ENCODE measurements at places on chromosomes 2 and 18. TPM values are rescaled to one million over a fixed set of nuclear protein-coding genes. Genes with fewer than 3 reads are reported as not detected.

DNA sequence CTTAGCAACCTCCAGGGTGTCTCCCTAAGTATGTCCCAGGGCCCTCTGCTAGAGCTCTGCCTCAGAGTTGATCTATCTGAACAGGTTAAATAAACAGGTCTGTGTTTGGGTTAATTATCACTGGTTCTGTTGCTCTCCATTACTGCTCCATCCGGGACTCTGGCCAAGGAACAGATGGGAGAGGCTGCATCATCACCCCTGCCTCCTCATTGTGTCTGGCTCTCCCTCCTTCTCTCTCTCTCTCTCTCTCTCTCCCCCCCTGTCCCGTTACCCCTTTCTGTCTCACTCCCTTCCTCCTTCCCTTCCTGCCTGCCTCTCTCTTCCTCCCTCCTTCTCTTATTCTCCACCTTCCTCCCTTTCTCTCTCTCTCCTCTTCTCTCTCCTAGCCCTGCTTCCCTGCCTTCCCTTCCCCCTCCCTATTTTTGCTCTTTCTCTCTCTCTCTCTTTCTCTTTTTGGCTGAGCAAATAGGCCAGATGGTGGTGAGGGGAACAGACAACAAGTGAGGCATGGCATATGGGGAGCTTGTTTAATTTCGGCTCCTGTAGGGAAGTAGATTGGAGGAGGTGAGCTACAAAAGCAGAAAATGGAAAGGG lies 62.1 kb downstream of the SETBP1 start:
- H3K36me3 ChIP-seq: peaks cover 2% of the 10 kb centered on the region
- DNase-seq: no peak
- H3K4me1 ChIP-seq: peaks cover 4% of the 10 kb centered on the region

DNA sequence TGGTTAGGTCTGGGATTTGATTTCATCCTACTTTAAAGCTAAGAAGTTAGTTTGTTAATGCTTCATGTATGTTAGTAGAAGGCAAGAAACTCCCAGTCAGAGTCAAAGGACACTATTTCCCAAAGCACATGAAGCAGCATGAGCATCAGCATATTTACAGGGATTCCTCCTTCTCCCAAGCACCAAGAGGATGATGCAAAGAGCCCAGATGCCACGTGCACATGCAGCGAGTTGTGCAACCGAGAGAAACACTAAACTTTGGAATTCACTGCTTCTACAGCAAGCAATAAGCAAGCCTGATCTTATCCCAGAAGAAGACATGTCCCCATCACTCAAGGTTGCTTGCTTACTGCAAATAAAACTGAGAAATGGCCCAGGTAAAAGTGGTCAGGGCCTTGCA lies 32.5 kb downstream of the CPO start:
- H3K36me3 ChIP-seq: no peaks in the 10 kb centered on the region
- H3K4me3 ChIP-seq: no peak overlapping the region
- no peak overlapping the region for H3K27ac ChIP-seq
- H3K27me3 ChIP-seq: no peaks in the 10 kb centered on the region
- no peaks in the 10 kb centered on the region for H3K4me1 ChIP-seq
- DNase-seq: no peak

SLC5A7 gene
- not detected for polyA plus RNA-seq

ALKAL2 gene
- polyA plus RNA-seq: 1.9 TPM

Data from liver (tissue), 10 donors.